ENCODE measurements at places on chromosomes 5 and 9.
A peak's percentile ranks its signal among the peaks of the same experiment; 100 is the strongest.

DNA sequence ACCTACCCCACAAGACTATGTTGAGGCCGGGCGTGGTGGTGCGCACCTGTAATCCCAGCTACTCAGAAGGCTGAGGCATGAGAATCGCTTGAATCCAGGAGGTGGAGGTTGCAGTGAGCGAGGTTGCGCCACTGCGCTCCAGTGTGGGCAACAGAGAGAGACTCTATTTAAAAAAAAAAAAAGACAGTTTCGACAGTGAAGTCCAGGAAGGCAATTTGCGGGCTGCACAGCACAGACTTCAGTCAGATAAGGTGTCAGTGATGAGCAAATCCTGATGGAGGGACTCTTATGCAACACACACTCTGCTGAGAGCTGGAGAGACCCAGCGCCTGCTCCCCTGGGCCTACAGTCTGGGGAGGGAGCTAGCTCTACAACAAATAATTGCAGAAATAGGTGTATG is 14.2 kb downstream of the CCNJL start:
- H3K4me3 ChIP-seq, result no peak overlapping the region
- peaks cover 7% of the 10 kb centered on the region for H3K36me3 ChIP-seq
- no peaks in the 10 kb centered on the region for H3K27me3 ChIP-seq
- no peak for DNase-seq

DNA sequence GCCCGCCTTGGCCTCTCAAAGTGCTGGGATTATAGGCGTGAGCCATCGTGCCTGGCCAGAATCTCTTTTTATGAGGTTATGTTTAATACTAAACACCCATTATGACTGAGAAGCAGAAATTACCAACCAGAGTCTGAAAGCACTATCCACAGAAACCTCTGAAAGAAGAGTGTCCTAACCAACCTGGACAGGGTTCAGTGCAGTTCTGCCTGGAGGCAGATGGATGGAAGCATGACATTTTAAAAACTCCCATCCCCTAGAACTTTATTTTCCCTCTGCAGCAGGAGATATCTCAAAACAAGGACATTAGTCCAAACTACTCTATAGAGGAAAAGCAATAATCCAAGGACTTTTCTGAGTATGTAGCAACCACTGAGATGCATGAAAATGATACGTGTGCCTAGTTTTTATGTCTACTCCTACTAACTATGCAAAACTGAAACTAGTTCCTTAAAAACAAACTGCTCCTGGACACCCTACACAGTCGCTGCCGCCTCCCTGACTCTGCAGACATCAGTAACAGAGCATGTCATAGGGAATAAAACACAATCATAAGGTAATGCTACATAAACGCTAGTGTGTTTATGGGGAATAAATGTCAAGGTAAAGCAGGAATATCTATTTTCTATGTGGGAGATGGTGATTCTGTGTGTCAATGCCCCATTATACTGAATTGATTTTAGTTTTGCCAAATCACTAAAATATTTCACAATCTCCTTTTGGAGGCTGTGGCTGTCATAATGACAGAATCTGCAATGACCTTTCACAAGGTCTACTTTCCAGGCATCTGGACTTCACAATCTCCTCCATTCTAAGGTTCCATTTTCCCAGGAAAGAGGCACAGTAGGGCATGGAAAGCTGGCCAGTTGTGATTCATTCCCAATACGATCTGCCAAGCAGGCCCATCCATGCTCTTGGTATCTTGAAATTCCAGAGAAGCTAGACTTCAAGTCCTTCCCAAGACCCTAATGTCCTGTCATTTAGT is 122.8 kb downstream of the SIL1 start:
- no peak for DNase-seq
- H3K4me1 ChIP-seq, result peaks cover 25% of the 10 kb centered on the region
- H3K36me3 ChIP-seq, result no peaks in the 10 kb centered on the region
- H3K4me3 ChIP-seq, result no peak overlapping the region

DNA sequence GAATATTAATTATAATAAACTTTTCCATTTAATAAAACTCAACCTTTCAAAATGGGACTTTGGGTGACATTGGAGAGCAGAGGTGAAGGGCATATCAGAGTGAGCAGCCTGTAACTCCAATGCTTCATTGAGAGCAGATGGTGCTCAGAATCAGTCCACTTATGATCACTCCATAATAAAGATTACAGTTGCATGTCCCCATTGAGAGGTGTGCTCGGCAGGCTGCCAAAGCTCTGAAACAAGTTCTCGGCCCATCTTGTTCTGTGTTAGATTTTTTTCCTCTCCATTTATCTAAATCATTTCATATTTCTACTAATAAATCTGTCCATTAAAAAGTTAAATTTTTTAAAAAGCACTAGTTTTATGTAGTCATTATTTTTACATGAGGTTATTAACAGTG is 1786.4 kb upstream of the WWC1 start:
- no peak for DNase-seq
- peaks cover 5% of the 10 kb centered on the region for H3K4me1 ChIP-seq
- H3K4me3 ChIP-seq, result no peak overlapping the region
- no peaks in the 10 kb centered on the region for H3K27me3 ChIP-seq

GRCh38 chr9:77433675-77434445 is 214.3 kb downstream of the GNA14 start:
- no peaks in the 10 kb centered on the region for H3K36me3 ChIP-seq
- peak; percentile 51 for DNase-seq
- peaks cover under 1% of the 10 kb centered on the region for H3K27me3 ChIP-seq
- H3K4me3 ChIP-seq, result no peak overlapping the region
- H3K4me1 ChIP-seq, result peaks cover 5% of the 10 kb centered on the region

- DNase-seq, result no peak
- H3K36me3 ChIP-seq, result no peaks in the 10 kb centered on the region
- H3K27me3 ChIP-seq, result peaks cover 2% of the 10 kb centered on the region
- H3K4me3 ChIP-seq, result no peak overlapping the region
- no peak overlapping the region for H3K27ac ChIP-seq
These were observed 49.1 kb upstream of the GADD45G start for GRCh38 chr9:89555451-89556375.

GRCh38 chr9:13750061-13750460 is 470.6 kb upstream of the MPDZ start:
- no peak for DNase-seq
- H3K36me3 ChIP-seq, result no peaks in the 10 kb centered on the region
- no peaks in the 10 kb centered on the region for H3K27me3 ChIP-seq
- H3K27ac ChIP-seq, result no peak overlapping the region
- H3K4me1 ChIP-seq, result no peaks in the 10 kb centered on the region

DNA sequence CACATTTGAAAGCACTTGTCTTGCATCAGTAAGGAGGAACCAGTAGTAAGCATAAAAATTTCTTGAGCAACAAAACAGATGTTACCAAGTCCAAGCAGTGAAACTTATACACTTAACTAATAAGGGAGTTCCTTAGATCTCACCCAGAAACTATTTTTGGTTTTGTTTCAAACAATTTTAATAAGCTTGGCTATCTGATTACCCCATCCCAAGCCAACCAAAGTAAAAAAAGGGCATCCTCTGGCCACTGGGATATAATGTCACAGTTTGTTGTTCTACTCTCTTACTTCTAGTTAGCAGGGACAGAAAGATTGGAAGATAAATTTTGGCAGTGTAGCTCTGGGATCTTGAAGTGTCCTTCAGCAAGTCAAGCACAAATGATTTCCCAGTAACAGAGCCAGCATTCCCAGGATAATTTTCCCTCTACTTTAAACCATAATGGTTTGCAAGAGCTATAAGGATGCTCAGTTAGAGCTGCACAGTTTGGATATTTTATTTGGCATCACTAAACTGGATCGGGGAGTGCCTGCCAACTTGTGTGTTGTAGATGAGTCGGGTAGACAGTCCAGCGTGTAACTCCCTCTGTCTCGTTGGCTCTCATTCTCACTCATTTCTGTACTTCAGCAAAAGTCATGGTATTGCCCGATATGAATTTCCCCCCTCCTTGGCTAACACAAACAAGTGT is 161.9 kb upstream of the HMHB1 start:
- no peaks in the 10 kb centered on the region for H3K27me3 ChIP-seq
- no peak overlapping the region for H3K4me3 ChIP-seq
- no peaks in the 10 kb centered on the region for H3K4me1 ChIP-seq
- H3K36me3 ChIP-seq, result no peaks in the 10 kb centered on the region
- DNase-seq, result no peak
- H3K27ac ChIP-seq, result no peak overlapping the region

DNA sequence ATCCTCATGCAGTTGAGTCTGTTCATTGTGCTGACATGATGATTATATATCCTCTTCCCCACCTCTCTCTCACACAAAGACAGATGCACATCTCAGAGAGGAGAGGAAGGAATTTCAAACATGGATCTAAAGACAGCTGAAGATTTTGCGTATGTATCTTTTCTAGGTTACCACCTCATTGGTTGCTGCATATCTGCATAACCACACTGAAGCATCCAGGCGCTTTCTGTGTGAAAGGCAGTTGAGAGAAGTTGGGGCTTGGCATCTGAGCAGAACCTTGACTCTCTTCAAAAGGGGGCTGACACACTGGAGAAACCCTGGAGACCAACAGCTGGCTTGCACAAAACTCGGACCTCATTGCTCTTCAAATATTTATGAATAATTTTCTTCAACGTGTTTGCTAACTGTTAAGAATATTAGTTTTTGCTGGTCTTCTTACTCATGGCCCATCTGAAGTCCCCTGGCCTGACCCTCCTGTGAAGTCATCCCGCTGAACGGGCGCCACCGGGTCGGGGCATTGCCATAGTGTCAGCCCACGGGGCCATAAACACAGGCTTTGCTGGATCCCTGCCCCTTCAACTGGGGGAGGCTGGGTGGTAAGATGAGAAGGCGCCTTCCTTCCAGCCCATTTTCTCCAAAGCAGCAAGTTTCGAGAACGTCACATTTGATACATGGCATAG is 593.2 kb upstream of the CLINT1 start:
- no peaks in the 10 kb centered on the region for H3K27me3 ChIP-seq
- peaks cover 9% of the 10 kb centered on the region for H3K4me1 ChIP-seq
- no peaks in the 10 kb centered on the region for H3K36me3 ChIP-seq
- no peak overlapping the region for H3K4me3 ChIP-seq

DNA sequence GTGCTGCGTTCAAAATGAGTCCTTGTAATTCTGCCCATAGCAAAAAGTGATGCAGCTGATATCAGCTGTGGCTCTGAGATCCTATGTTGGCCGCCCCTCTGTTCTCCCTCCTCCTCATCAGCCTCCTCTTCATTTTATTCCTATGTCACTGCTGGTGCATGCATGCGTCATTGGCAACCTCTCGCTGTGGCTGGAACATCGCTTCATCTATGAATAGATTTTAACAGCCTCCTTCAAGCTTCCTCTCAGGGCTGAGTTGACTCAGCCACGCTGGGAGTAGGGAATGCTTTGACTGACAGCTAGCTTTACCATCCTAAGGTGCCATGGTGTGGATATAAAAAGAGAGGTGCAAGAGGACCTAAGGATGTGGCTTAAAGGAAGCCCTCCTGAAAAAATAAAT is 303.5 kb downstream of the PLK2 start:
- H3K27me3 ChIP-seq, result no peaks in the 10 kb centered on the region
- no peak overlapping the region for H3K4me3 ChIP-seq
- no peak overlapping the region for H3K27ac ChIP-seq

GRCh38 chr9:89405826-89406225 is 87.5 kb downstream of the SECISBP2 start:
- H3K4me3 ChIP-seq, result no peak overlapping the region
- H3K4me1 ChIP-seq, result no peaks in the 10 kb centered on the region
- DNase-seq, result no peak
- H3K36me3 ChIP-seq, result peaks cover 24% of the 10 kb centered on the region

GRCh38 chr5:154520861-154521453 is 42.9 kb upstream of the HAND1 start:
- H3K27me3 ChIP-seq, result peaks cover 30% of the 10 kb centered on the region
- H3K4me1 ChIP-seq, result peaks cover 3% of the 10 kb centered on the region
- peak; percentile 37 for DNase-seq
- no peaks in the 10 kb centered on the region for H3K36me3 ChIP-seq
- no peak overlapping the region for H3K4me3 ChIP-seq

- H3K27me3 ChIP-seq, result peaks cover 27% of the 10 kb centered on the region
- H3K4me3 ChIP-seq, result peak overlapping the region; percentile 94
- H3K4me1 ChIP-seq, result peaks cover 14% of the 10 kb centered on the region
- no peak for DNase-seq
- peak overlapping the region; percentile 73 for H3K27ac ChIP-seq
- peaks cover 4% of the 10 kb centered on the region for H3K36me3 ChIP-seq
These were observed 631 bp upstream of the RCL1 start for GRCh38 chr9:4792054-4792571.

DNA sequence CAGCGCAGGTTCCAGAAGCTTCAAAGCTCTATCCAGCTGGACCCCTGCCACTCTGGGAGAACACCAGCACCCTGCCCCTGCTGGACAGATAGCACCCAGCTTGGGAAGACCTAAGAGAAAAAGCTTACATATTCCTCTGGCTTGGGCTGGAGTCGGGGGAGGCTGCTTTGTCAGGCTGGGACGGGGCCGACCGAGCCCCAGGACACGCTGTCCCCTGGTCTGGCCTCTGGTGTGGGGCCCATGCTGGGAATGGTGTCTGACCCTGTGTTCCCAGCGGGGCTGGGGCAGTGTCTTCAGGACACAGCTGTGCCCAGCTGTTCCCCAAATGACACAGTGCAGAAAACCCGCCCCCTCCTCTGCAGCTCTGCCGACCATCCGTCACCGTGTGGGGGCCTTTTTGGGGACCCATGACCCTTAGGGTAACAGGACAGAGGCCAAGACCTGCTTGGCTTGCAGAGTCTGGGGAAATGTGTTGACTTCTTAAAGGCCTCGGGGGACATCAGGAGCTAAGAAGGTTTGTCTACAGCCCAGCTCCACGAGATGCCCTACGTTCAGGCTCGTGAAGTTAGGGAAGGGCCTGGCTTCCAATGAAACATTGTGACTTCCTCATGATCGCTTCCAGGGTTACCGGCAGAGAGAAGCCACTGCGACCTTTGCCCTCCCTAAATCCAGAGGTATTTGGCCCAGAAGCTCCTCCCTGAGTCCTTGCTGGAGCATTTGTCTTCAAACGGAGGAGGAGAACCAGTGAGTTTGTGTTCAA is 20.4 kb upstream of the SLC2A6 start:
- H3K36me3 ChIP-seq, result no peaks in the 10 kb centered on the region
- H3K4me3 ChIP-seq, result no peak overlapping the region
- DNase-seq, result no peak
- H3K27me3 ChIP-seq, result peaks cover 4% of the 10 kb centered on the region

DNA sequence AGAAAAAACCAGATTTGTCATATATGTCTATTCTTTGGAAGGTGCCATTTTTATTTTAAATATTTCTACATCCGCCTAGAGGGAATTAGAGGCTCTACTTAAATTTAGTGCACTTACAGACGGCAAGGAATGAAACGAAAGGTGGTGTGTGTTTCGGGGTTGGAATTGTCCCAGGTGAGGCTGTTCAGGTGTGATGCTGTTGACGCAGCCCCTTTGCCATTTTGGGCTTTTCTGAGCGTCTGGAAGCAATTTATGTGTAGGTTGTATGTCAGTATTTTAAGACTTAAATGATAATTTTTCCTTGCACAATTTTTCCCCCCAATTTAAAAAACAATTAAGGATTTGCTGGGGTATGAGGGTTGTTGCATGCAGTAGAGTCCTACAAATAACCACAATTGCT is 2.0 kb downstream of the TENT4A start:
- H3K27ac ChIP-seq, result no peak overlapping the region
- DNase-seq, result no peak
- H3K27me3 ChIP-seq, result peaks cover 2% of the 10 kb centered on the region
- peak overlapping the region; percentile 95 for H3K4me3 ChIP-seq
- H3K36me3 ChIP-seq, result peaks cover 2% of the 10 kb centered on the region
- H3K4me1 ChIP-seq, result peaks cover 70% of the 10 kb centered on the region

GRCh38 chr5:69074664-69075521 is 18.9 kb upstream of the SLC30A5 start:
- no peak overlapping the region for H3K27ac ChIP-seq
- H3K27me3 ChIP-seq, result no peaks in the 10 kb centered on the region
- no peak for DNase-seq
- no peak overlapping the region for H3K4me3 ChIP-seq
- H3K4me1 ChIP-seq, result no peaks in the 10 kb centered on the region
- no peaks in the 10 kb centered on the region for H3K36me3 ChIP-seq

- H3K4me1 ChIP-seq, result peaks cover 30% of the 10 kb centered on the region
- H3K27me3 ChIP-seq, result peaks cover 2% of the 10 kb centered on the region
- no peak for DNase-seq
- no peak overlapping the region for H3K4me3 ChIP-seq
- H3K36me3 ChIP-seq, result no peaks in the 10 kb centered on the region
- H3K27ac ChIP-seq, result peak overlapping the region; percentile 86
These were observed 43.8 kb downstream of the WDR36 start for GRCh38 chr5:111135946-111136345.
